ENCODE measurements at places on chromosomes 12 and 14.

GRCh38 chr12:111597831-111598636 is 1.1 kb downstream of the ATXN2 start:
- DNase-seq, result peak; percentile 37

DNA sequence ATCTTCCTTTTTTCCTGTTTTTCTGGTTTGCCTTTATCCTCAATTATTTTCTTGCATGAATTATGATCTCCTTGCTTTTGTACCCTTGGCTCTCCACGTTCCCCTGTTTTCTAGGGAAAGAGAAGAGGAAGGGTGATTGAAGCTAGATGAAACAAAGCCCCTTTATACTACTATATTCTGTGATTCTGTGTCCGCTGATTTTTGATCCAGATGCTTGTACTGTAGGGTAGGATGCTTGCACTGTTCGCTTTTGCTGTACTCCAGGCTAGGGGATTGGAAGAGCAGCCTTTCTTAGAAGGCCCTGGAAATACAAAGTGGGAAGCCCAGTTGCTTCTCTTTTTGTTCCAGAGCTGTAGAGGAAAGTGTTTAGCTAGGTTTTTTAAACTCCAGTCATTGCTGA is 35.1 kb upstream of the KLHDC2 start:
- no peak for DNase-seq

DNA sequence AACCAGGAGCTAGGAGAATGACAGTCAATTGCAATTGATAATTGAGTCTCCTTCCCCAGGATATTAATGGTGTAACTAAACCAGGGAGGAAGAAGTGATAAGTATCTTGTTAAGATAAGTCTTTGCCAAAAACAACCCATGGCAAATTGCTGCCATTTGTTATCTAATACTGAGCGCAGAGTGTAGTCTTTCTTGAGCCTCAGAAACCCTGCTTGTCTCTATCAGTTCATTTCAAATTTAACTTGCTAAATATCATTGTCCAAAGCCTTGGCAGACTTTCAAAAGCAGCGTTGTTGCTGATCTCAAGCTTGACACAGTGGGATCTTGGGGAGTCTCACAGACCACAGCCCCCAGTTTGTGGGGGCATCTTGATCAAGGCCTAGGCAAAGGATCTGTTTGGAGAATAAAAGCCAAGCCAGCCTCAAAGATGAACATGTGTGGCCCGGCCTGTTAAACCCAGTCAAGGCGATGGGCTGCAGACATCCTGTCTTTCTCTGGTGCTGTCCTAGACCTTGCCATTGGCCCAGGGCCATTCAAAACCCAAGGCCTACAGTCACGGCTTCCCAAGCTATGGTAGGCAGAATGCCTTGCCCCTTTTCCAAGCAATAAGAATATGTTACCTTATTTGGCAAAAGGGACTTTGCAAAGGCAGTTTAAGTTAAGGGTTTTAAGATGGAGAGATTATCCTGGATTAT is 164.2 kb downstream of the CHST11 start:
- DNase-seq, result no peak

GRCh38 chr12:130948751-130949150 is 5.0 kb upstream of the ADGRD1 start:
- no peak for DNase-seq

DNA sequence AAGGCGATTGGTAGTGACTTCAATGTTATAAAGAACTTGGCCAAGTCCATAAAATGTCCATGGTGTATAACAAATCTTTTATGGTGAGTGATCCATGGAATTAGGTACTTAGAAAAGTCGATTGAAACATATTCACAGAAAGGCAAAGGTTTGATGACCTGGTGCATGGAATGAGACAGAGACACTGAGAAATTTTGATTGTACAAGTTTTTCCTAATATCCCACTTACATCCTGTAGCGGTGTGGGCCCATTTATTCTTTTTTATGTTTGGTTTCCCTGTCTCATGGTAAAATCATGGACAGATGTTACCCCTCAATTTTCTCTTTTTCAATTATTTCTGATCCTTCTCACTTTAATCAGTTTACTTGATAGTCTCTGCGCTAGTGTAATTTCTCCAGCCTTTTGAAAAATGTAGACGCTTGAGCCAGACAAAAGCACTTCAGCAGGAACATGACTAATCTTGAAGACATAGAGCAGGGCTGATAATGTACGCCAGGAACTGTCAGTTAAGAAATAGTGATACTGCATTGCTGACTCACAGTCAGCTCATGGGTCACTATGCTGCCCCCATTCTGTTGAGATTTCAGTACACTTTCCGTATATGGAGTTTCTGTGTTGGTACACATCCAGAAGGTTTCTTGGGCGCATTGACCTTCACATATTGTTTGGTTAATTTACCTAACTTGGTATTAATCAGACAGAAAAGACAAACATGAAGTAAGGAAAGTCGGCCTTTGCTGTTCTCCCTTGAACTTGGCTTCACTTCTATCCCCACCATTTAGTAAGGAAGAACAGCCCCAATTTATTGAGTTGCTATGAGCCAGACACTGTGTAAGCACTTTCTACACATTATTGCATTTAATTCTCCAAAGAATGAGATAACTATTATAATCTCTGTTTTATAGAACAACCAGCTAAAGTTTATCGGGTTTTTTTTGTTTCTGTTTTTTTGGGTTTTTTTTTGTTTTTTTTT is 841.7 kb downstream of the DIO2 start:
- no peak for DNase-seq

DNA sequence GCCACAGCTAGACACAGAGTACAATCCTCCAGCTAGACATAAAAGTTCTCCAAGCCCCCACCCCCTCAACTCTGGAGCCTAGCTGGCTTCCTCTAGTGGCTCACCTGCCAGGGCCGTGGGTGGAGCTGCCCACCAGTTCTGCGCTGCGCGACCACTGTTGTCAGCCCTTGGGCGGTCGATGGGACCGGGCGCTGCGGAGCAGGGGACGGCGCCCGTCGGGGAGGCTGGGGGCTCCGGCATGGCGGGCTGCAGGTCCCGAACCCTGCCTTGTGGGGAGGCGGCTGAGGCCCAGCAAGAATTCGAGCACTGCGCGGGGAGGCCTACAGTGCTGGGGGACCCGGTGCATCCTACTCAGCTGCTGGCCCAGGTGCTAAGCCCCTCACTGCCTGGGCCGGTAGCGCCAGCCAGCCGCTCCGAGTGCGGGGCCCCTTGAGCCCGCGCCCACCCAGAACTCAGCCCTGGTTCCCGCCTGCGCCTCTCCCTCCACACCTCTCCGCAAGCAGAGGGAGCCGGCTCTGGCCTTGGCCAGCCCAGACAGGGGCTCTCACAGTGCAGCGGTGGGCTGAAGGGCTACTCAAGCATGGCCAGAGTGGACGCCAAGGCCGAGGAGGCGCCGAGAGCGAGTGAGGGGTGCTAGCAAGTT is 51.0 kb downstream of the RTN1 start:
- DNase-seq, result no peak

Data from neural crest cell (in vitro differentiated cells).